ENCODE measurements at places on chromosomes 1 and 21. TPM values are rescaled to one million over a fixed set of nuclear protein-coding genes. Genes with fewer than 3 reads are reported as not detected.
A peak's percentile ranks its signal among the peaks of the same experiment; 100 is the strongest.

The TNFSF4 gene
- 1.3 TPM for total RNA-seq

- no peak for DNase-seq
These were observed 252 bp downstream of the SDC3 start for GRCh38 chr1:30908316-30908695.

The SELP gene
- not detected for total RNA-seq

The LCE6A gene
- total RNA-seq, result not detected

The CYP4A22 gene
- total RNA-seq, result not detected

The CFAP141 gene
- not detected for total RNA-seq

GRCh38 chr1:232704694-232705680, 75.1 kb upstream of the SIPA1L2 start:
- DNase-seq, result peak; percentile 9

GRCh38 chr1:53380296-53380695, 52.4 kb upstream of the LRP8 start:
- DNase-seq, result peak; percentile 47

- DNase-seq, result no peak
These were observed 100.4 kb upstream of the KLHDC7A start for GRCh38 chr1:18380288-18380687.

DNA sequence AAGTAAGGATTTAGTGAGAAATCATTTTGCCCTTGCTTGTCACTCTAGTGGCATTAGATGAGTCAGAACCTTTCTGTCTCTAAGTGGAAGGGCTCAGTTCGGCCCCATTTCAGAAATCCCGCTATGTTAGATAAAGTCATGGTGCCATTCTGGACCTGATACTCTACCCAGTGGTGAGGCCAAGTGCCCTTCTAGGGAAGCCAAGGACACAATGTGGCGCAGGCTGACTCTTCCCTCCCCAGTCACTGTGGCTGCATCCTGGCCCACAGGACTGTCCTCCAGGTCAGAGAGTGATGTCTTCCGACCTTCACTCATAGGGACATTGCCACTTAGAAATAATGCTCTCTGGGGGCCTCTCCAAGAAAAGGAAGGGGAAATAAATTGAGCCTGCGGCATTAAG, 48.3 kb upstream of the MTR start:
- DNase-seq, result no peak

The LDLRAD1 gene
- not detected for total RNA-seq

DNA sequence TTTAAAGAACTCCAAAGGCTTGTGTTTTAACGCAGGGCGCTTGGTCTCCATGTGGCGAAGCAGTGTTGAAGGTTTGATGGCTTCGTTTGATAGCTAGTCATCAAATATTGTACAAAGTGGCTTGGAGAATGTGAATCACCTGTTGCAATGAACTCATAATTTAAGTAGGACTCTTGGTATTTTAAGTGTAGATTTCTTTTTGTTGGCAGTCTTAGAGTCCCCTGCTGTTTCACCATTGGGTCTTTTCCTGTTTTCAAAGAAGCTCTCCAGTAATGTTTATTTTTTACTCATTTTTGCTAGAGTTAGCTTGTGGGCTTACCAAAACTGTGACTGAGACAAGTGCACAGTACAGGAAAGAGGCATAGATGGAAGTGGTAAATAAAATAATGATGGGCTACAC, 26.2 kb downstream of the RASAL2 start:
- no peak for DNase-seq

- peak; percentile 80 for DNase-seq
These were observed 32.6 kb downstream of the UTP25 start for GRCh38 chr1:209860293-209860881.

The GJA4 gene
- total RNA-seq, result not detected

The RUNX3 gene
- 1.1 TPM for total RNA-seq

GRCh38 chr1:67230539-67230938, 64.3 kb downstream of the IL23R start:
- DNase-seq, result no peak

The KMO gene
- total RNA-seq, result not detected

GRCh38 chr21:29172282-29172681, 41.8 kb downstream of the MAP3K7CL start:
- no peak for DNase-seq

The EPHB2 gene
- total RNA-seq, result 31.5 TPM

The PLA2G2D gene
- total RNA-seq, result not detected

DNA sequence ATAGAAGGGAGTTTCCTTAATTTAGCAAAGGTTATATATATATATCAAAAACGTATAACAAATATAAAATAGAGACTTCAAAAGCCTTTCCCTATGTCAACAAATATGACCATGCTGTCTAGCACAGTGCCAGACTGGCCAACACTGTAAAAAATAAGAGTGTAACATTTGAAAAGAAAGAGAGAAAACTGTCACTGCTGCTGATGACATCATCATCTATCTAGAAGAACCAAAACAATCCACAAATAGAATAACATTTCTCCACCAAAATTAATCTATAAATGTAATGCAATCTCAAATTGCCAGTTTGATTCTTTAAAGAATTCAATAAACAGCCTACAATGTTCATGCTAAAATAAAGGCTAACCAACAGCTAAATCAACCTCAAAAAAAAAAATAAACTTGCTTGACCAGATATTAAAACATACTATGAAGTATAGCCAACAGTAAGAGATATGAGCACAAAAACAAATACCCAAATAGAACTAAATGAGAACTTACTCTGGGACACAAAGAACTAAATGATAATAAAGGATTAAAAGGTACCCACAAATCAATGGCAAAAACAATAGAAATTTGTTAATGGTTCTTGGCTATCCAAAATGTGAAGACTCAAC, 50.2 kb downstream of the ENAH start:
- DNase-seq, result no peak

GRCh38 chr1:199463521-199464127, 563.9 kb upstream of the NR5A2 start:
- DNase-seq, result peak; percentile 62

The ASPM gene
- 41.9 TPM for total RNA-seq

- no peak for DNase-seq
These were observed 4.2 kb downstream of the SLC2A5 start for GRCh38 chr1:9065213-9065751.

DNA sequence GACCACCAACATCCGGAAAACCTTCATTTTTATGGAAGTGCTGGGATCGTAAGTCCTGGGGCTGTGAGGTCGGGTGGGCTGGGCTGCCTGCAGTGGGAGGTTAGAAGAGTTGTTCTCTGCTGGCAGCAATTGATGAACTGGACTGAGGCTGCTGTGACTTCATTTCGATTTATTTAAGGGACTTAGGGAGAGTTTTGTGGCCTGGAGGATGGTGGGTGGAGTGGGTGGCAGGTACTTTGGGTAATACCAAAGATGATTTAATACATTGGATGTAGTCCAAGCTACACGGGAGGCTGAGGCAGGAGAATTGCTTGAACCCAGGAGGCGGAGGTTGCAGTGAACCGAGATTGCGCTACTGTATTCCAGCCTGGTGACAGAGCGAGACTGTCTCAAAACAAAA, 11.5 kb downstream of the CAMK1G start:
- no peak for DNase-seq

The RGS18 gene
- not detected for total RNA-seq

- DNase-seq, result no peak
These were observed 2.5 kb downstream of the S1PR1 start for GRCh38 chr1:101239095-101240040.
